ENCODE measurements at places on chromosomes 5 and 9.

GRCh38 chr5:16673241-16674201 is 56.7 kb upstream of the RETREG1 start:
- no peak for DNase-seq

DNA sequence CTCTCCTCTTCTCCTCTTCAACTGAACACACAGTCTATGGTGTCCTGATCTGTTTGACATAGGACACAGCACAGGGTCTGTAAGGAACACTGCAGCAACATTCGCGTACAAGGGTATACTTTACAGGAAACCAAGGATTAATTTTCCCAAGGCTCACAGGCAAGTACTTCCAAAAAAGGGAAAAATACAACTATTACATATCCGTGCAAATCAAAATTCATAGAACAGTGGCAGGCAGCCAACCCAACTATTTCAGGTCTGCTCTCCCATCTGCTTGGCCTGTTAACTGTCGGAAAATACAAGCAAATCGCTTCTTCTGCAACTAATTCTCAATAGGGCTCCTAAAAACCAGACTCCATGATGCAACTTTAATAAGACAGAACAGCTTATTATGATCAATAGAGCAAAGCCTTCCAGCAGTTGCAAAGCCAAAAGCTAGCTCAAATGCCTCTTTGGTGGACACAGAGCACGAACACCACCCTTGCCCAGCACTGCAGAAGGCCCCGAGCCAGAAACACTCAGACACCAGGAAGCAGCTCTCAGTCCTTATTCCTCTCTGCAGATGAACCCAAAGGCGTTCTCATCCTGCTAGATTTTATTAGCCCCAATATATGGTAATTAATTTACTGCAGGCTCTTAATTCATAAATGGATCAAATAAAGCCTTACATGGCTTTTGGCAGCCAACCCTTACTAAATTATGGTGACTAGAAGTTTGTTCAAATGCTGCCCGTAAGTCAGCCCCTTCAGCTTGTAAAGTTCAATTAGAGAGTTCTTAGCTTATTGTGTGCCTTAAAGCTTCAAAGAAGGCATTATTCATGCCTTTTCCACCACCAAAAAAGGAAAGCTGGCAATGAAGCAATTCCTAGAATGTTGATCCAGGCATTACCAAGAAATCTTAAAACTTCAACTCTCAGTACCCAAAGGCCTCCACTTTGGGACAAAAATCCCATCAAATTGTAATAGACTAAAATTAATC is 68.8 kb downstream of the ZNF608 start:
- no peak for DNase-seq

GRCh38 chr5:58016358-58016757 is 443.5 kb downstream of the PLK2 start:
- no peak for DNase-seq

DNA sequence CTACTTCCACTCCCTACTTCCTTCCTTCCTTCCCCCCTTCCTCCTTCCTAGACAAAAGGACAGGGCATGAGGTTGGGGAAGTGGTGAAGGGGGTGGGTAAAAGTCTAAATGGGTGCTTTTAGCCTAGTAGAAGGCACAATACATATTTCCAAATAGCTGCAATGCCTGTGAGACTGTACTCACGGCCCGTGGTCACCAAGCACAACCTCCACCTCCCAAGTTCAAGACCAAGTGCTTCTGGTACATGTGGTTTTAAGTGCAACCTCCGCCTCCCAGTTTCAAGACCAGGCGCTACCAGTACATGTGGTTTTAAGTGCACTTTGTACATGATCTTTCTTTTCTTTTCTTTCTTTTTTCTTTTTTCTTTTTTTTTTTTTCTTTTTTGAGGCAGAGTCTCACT is 14.5 kb upstream of the NTNG2 start:
- no peak for DNase-seq

GRCh38 chr9:33346564-33346963 is 55.8 kb downstream of the AQP7 start:
- DNase-seq: no peak

- DNase-seq: no peak
Observed at GRCh38 chr5:121915765-121916164, 46.0 kb upstream of the SRFBP1 start.

GRCh38 chr5:91142819-91143218 is 240.3 kb downstream of the ARRDC3 start:
- DNase-seq: no peak

GRCh38 chr5:116912221-116912620 is 337.6 kb upstream of the SEMA6A start:
- no peak for DNase-seq

DNA sequence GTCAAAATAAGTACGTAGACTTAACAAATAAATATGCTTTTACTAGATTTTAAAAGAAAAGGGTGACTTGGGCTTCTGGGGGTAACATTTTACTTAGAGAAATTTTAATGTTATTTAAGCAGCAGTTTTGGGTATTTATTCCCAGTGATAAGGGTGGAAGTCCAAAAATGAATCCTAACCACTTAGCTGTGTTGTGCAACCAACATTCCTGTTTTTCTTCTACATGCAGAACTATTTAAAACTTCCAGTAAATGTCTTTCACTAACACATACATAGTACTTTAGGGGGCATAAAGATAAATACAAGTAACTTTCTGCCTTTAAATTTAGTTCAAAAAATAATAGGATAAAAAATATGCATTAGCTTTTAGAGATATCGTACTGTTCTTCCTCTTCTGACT is 436.7 kb downstream of the CTNND2 start:
- DNase-seq: no peak

GRCh38 chr9:81071108-81071507 is 618.2 kb downstream of the TLE1 start:
- DNase-seq: no peak

- no peak for DNase-seq
Observed at GRCh38 chr9:132008855-132009812, 70.5 kb downstream of the MED27 start.

DNA sequence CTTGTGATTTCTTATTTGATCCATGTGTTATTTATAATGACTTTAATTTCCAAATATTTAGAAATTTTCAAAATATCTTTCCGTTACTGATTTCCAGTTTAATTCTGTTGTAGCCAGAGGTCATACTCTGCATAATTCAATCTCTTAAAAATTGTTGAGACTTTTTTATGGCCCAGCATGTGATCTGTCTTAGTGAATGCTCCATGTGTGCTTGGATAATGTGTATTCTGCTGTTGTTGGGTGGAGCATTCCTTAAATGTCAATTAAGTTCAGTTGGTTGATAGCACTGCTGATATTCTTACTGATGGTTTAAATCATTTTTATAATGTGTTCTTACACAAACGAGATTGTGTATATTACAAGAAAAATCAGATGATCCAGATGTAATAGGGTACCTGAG is 180.8 kb downstream of the RGS3 start:
- DNase-seq: no peak

- DNase-seq: no peak
Observed at GRCh38 chr5:16548115-16548514, 68.7 kb downstream of the RETREG1 start.

DNA sequence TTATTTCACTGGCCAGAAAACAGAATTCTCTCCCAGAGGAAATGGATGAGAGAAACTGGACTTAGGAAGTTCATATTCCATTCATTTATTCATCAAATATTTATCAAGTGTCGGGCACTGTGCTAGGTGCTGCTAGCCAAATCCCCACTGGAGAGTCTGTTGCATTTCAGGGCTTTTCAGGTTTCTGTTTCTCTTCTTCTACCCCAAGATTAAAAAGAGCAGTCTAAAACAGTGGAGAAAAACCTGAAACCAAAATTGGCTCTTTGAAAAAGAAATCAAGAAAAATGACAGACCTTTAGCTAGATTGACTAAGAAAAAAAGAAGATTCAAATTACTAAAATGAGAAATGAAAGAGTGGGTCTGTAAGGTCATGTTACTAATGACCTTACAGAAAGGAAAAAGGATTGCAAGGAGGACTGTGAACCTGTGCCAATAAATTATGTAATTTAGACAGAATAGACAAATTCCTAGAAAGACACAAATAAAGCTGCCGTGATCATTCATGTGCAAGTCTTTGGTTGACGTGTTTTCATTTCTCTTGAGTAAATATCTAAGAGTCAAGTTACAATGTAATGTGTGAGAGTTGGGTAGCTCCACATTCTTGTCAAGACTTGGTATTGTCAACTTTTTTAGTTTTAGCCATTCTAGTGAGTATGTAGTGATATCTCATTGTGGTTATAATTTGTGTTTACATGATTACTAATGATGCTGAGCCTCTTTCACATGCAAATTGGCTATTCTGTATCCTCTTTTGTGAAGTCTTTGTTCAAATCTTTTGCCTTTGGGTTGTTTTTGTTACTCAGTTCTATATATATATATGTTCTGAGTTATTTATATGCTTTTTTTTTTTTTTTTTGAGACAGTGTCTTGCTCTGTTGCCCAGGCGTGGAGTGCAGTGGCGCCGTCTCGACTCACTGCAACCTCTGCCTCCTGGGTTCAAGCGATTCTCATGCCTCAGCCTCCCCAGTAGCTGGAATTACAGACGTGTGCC is 23.7 kb downstream of the SNX30 start:
- no peak for DNase-seq

GRCh38 chr5:126967808-126968466 is 62.4 kb downstream of the MARCHF3 start:
- no peak for DNase-seq

GRCh38 chr5:166377756-166378155 is 1913.7 kb upstream of the WWC1 start:
- DNase-seq: no peak

DNA sequence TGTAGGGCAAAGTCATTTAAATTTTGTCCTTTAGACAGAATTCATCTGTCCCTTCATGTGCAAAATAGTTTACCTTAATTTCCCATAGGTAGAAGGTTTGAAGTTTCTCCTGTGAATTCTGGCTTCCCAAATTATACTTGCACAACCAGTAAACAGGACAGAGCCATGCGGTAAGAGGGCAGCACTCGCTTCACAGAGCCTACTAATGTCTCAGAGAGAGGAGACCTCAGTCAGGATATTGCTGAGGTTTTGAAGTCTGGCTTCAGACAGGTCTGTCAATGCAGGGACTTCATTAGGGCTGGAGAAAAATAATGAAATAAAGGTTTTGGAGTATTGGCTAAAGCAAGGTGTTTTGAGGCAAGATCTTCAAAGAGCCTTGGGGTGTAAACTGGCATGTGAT is 91.4 kb downstream of the ANXA1 start:
- no peak for DNase-seq

- no peak for DNase-seq
Observed at GRCh38 chr5:98301547-98301946, 471.9 kb upstream of the RGMB start.

- DNase-seq: no peak
Observed at GRCh38 chr9:87250205-87250604, 247.5 kb upstream of the DAPK1 start.

DNA sequence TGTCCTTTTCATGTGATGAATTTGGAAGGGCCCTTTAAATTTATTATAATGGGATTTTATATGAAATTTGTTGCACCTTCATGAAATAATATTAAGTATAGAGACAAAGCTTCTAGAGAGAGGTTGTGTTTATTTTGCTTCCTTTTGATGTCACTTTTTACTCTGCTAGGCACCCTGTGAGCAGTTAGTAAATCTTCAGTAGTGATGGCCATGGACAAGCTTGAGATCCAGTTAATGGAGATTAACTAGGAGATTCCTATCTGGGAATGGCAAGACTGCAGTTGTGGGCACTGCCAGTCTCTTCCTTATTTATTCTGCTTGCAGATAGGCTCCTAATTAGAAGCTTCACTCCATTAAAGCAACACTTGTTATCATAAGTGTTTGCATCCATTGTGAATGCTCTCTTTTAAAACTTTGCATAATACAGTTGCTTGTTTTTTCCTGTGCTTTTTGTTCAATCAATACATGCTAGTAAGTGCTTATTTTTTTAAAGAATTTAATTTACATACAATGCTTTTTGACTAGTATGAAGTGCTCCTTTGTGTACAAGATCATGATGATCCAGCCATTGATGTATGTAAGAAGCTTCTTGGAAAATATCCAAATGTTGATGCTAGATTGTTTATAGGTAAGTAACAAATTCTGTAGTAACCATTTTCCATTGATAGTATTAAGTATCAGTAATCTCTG is 25.9 kb downstream of the UGCG start:
- DNase-seq: no peak

DNA sequence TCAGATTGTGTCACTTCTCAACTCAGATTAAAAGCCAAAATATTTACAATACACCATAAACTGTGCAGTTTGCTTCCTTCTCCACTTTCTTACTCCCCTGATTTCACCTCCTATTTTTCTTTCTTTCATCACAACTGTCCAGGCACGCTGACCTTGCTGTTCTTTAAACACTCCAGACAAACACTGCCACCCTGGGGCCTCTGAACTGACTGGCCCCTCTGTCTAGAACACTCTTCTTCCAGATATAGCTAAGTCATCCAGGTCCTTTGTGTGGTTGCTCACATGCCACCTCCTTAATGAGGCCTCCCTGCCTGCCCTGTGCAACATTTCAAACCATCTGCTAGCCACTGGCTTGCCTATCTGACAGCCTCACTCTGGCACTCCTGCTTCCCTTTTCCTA is 46.6 kb downstream of the ATG10 start:
- DNase-seq: no peak

GRCh38 chr9:98255061-98255577 is 330 bp downstream of the TBC1D2 start:
- DNase-seq: no peak

- no peak for DNase-seq
Observed at GRCh38 chr5:142324136-142324870, 518 bp downstream of the SPRY4 start.

DNA sequence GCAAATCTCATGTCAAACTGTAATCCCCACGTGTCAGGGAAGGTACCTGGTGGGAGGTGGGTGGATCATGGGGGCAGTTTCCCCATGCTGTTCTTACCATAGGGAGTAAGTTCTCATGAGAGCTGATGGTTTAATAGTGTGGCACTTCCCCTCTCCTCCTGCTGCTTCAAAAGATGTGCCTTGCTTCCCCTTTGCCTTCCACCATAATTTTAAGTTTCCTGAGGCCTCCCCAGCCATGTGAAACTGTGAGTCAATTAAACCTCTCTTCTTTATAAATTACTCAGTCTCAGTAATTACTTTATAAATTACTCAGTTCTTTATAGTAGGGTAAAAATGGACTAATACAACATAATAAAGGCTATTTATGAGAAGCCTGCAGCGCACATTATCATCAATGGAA is 7.1 kb upstream of the CNTRL start:
- DNase-seq: no peak

- no peak for DNase-seq
Observed at GRCh38 chr9:130234340-130235260, 31.0 kb upstream of the HMCN2 start.

- no peak for DNase-seq
Observed at GRCh38 chr5:54946306-54946819, 39.0 kb downstream of the ESM1 start.

GRCh38 chr9:78030296-78030552 is 1.4 kb downstream of the GNAQ start:
- DNase-seq: no peak

GRCh38 chr5:16603701-16604100 is 13.1 kb downstream of the RETREG1 start:
- DNase-seq: no peak

- no peak for DNase-seq
Observed at GRCh38 chr5:130773813-130774212, 391.2 kb downstream of the HINT1 start.

- DNase-seq: no peak
Observed at GRCh38 chr5:96297867-96298266, 135.2 kb downstream of the PCSK1 start.

GRCh38 chr5:58760222-58760621 is 177.3 kb downstream of the RAB3C start:
- DNase-seq: no peak
